ENCODE measurements at places on chromosomes 7 and 10. TPM values are rescaled to one million over a fixed set of nuclear protein-coding genes. Genes with fewer than 3 reads are reported as not detected.

Gene ATRNL1
- total RNA-seq = 4.9 TPM

Gene TMEM229A
- total RNA-seq = 0.13 TPM

Gene RAPGEF5
- 39.3 TPM for total RNA-seq

Gene LIPM
- total RNA-seq = not detected

Gene ADCYAP1R1
- under 0.01 TPM for total RNA-seq

Gene EDRF1
- total RNA-seq = 17.7 TPM

Gene GIMAP6
- total RNA-seq = 5.4 TPM

Gene DRGX
- not detected for total RNA-seq

Gene SAMD8
- 38.2 TPM for total RNA-seq

Gene ACSM6
- total RNA-seq = not detected

Gene TMEM130
- total RNA-seq = 0.25 TPM

Gene HOXA7
- total RNA-seq = not detected

Gene TRIM50
- not detected for total RNA-seq

Gene OR2A7
- total RNA-seq = 0.26 TPM

Gene ABCC2
- 0.25 TPM for total RNA-seq

Gene GALNT17
- not detected for total RNA-seq

Gene GTF2I
- 93.4 TPM for total RNA-seq

Gene PRKG1
- 48.3 TPM for total RNA-seq

Gene ATG9B
- total RNA-seq = not detected

Gene TNKS2
- total RNA-seq = 54.0 TPM

Gene POLR2J3
- 27.0 TPM for total RNA-seq

Gene MYL10
- total RNA-seq = not detected

Gene OGDHL
- total RNA-seq = 0.26 TPM

Gene ITGA8
- 289 TPM for total RNA-seq

Gene TAS2R5
- total RNA-seq = 0.79 TPM

Gene AKR1C2
- total RNA-seq = 71.3 TPM

Gene CTAGE6
- total RNA-seq = 0.62 TPM

Gene C7orf57
- not detected for total RNA-seq

Gene ZNF212
- 4.5 TPM for total RNA-seq

Gene CALHM3
- total RNA-seq = not detected

Gene POT1
- total RNA-seq = 29.0 TPM

Gene MKX
- total RNA-seq = not detected

Gene VSTM2A
- total RNA-seq = not detected

Gene PRSS37
- total RNA-seq = not detected

Gene RBM17
- 44.1 TPM for total RNA-seq

Gene OPALIN
- total RNA-seq = not detected

Gene TMEM26
- 12.2 TPM for total RNA-seq

Gene COL28A1
- 0.13 TPM for total RNA-seq

Gene NYAP1
- total RNA-seq = 0.13 TPM

Gene TDRD1
- total RNA-seq = 1.9 TPM

Gene MYO1G
- under 0.01 TPM for total RNA-seq

Gene DPP6
- total RNA-seq = not detected

Gene THSD7A
- 1.1 TPM for total RNA-seq

Gene TMEM72
- not detected for total RNA-seq

Gene TMEM270
- not detected for total RNA-seq

Gene AKR1C1
- total RNA-seq = 330 TPM

Gene ZNF853
- total RNA-seq = 0.13 TPM

Gene ARHGEF35
- 3.0 TPM for total RNA-seq

Gene EMX2
- not detected for total RNA-seq

Gene DLG5
- total RNA-seq = 24.4 TPM
